Aorta (tissue), 5 donors: ENCODE measurements at places on chromosomes 16 and 17. TPM values are rescaled to one million over a fixed set of nuclear protein-coding genes. Genes with fewer than 3 reads are reported as not detected.

KSR1 gene
- 75.7 TPM for total RNA-seq

CRHR1 gene
- not detected for total RNA-seq

TSPOAP1 gene
- 21.0 TPM for total RNA-seq

SHBG gene
- 0.33 TPM for total RNA-seq

CLEC10A gene
- total RNA-seq: 7.7 TPM

PIRT gene
- total RNA-seq: 0.18 TPM

DNA sequence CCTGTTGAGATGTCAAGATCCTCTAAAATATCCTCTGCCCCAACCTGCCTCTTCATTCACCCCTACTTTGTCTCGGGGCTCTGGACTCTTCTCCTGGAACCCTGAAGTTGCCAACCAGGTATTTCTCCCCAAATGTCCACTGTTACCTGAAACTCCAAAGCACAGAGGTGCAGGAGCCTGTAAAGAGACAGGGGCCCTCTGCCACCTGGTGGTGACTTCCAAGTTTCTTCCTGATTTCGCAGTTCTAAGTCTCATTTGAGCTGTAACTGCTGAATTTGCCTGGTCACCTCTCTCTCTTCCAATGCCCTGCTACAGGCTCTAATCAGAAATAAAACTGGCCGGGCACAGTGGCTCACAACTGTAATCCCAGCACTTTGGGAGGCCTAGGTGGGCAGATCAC is 77.1 kb upstream of the RCVRN start:
- DNase-seq: no peak
- no peaks in the 10 kb centered on the region for H3K36me3 ChIP-seq
- no peaks in the 10 kb centered on the region for H3K27me3 ChIP-seq
- no peak overlapping the region for H3K27ac ChIP-seq
- H3K4me1 ChIP-seq: no peaks in the 10 kb centered on the region

DNA sequence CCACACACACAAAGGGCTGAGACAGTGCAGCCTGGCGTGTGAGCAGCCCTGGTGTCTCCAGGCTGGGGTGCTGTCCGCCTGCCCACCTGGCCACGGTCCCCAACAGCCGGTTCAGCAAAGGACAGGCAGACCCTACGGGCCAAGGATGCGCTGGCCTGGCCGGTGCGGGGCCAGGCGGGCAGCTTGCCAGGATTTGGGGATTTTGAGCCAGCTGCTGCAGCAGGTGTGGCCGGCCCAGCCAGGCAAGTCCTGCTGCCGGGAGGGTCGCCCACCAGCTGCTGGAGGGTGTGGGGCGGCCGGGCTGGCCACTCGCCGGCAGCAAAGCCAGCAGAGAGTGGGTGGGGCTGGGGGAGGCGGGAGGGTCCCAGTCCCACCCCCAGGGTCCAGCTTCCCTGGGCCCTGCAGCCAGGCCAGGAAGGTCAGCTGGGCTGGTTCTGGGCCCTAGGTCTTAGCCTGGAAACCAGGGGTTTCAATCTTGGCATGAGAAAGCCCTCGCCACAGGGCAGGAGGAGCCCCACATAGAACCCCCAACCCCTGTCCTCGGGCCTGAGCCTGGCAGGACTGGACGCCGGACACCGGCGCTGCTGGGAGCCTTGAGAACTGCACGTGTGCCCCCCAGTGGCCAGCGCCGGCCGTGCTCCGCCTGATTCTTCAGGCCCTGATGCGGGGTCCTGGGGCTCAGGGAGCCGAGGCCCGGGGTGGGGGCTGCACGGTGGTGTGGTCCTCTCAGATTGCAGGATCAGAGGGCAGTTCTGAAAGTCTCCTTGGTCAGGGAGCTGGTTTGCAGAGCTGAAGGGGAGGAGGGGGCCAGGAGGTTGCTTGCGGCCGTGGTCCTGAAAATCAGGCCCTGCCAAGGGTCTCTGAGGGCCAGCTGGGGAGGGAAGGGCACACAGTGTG is 17.6 kb upstream of the SSTR5 start:
- no peaks in the 10 kb centered on the region for H3K36me3 ChIP-seq
- no peaks in the 10 kb centered on the region for H3K27me3 ChIP-seq
- DNase-seq: peak; percentile 91
- H3K4me3 ChIP-seq: no peak overlapping the region
- H3K4me1 ChIP-seq: no peaks in the 10 kb centered on the region

GRCh38 chr17:3639981-3640596 is 3.5 kb downstream of the CTNS start:
- H3K27me3 ChIP-seq: no peaks in the 10 kb centered on the region
- H3K4me3 ChIP-seq: no peak overlapping the region
- no peak overlapping the region for H3K27ac ChIP-seq

DNA sequence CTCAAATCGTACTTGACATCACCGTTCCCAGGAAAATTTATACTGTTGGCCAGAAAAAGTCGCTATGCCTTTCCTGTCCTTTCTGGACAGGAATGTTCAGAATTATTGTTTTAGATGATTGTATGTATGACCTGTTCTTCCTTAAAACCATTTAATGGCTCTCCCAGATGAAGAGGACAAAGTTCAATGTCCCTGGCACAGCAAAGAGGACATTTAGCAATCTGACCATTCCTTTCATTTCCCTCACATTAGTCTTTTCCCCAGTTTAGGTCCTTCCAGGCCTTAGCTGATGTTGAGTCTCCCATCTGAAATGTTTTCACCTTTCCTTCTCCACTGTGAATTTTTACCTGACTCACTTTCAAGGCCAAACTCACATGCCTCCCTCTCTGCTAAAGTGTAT is 938.9 kb downstream of the CDH11 start:
- H3K27me3 ChIP-seq: no peaks in the 10 kb centered on the region
- DNase-seq: no peak
- no peak overlapping the region for H3K27ac ChIP-seq
- H3K36me3 ChIP-seq: no peaks in the 10 kb centered on the region
- H3K4me3 ChIP-seq: no peak overlapping the region
- H3K4me1 ChIP-seq: no peaks in the 10 kb centered on the region

GRCh38 chr17:50689251-50689650 is 18.5 kb downstream of the ANKRD40 start:
- H3K36me3 ChIP-seq: no peaks in the 10 kb centered on the region
- H3K4me1 ChIP-seq: peaks cover 11% of the 10 kb centered on the region
- no peak overlapping the region for H3K27ac ChIP-seq
- H3K4me3 ChIP-seq: no peak overlapping the region

DNA sequence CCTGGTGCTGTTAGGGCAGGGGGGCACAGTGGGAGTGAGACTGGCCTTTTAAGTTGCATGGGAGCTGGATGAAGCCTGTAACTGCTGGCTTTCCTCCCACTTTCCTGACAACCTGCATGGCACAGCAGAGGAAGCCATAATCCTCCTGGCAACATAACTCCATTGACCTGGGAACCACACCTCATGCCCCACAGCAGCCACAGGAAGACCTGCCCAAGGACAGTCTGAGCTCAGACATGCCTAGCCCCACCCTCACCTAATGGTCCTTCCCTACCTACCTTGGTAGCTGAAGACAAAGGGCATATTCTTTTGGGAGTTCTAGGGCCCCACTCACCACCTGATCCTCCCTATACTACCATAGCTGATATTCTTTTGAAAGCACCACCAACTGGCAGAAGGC is 482.2 kb upstream of the TOM1L1 start:
- no peaks in the 10 kb centered on the region for H3K4me1 ChIP-seq
- no peak overlapping the region for H3K4me3 ChIP-seq
- DNase-seq: no peak
- H3K27ac ChIP-seq: no peak overlapping the region
- no peaks in the 10 kb centered on the region for H3K36me3 ChIP-seq
- no peaks in the 10 kb centered on the region for H3K27me3 ChIP-seq
